Stimulated activated naive CD8-positive, alpha-beta T cell treated with anti-CD3 and anti-CD28 coated beads, Interleukin-15, Interleukin-2, amounts not matched to agents 100 U/mL and 50 U/mL, for 24 hours (primary cell): ENCODE measurements at places on chromosomes 5 and 9.

- DNase-seq = no peak
These were observed 297.7 kb downstream of the DEPDC1B start for GRCh38 chr5:60402161-60402785.

GRCh38 chr5:22539762-22540161 lies 313.4 kb downstream of the CDH12 start:
- DNase-seq = no peak

DNA sequence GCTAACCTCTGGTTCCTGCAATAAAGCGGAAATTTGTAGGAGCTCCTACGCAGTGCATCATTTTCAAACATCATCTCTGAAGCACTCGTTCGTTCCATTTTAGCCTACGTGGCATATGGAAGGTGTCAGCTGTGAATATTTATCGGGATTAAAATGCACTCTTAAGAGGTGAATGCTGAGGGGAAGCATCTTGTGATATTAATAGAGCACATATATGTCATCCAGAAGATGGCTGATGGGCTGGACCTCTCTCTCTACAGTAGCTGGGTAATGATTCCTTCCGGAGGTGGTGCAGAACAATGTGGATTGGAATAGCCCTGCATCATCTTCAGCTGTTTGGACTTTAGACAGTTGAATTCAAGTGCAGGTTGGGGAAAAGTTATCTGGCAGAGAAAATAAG lies 478.7 kb downstream of the DMAC1 start:
- DNase-seq = no peak

GRCh38 chr9:124239249-124240073 lies 18.3 kb upstream of the NEK6 start:
- DNase-seq = peak; percentile 64

DNA sequence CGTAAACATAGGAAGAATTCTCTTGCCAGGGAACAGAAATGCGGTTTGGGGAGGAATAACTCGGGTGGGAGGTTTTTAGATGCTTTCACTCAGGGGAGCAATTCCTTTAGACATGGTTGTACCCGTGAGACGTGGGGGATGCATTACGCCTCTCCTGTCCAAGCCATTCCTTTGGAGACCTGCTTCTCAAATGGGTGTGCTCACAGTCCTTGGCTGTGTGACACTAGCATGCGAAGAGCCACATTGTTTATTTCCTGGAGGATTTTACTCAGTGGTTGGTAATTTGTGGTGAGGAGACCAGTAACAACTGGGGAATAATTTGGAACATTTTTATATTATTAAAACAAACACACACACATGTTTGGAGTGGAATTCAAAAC lies 18.5 kb downstream of the COL15A1 start:
- no peak for DNase-seq

GRCh38 chr5:102542057-102542456 lies 43.3 kb upstream of the SLCO6A1 start:
- no peak for DNase-seq

DNA sequence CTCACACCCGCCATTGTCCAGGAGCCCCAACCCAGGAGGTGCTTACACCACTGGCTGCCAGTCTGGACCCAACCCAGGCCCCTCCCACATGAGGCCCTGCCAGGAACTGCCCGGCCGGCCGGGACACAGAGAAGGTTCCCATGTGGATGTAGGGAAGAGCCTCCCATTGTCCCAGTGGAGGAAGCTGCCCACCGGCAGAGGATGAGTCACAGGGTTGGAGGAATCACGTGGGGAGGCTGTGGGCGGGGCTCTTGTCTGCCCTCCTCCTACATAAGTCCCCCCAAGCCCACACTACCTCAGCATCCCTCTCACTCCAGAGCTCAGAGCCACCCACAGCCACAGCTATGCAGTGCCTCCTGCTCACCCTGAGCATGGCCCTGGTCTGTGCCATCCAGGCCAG lies 26.1 kb downstream of the PAEP start:
- DNase-seq = no peak

DNA sequence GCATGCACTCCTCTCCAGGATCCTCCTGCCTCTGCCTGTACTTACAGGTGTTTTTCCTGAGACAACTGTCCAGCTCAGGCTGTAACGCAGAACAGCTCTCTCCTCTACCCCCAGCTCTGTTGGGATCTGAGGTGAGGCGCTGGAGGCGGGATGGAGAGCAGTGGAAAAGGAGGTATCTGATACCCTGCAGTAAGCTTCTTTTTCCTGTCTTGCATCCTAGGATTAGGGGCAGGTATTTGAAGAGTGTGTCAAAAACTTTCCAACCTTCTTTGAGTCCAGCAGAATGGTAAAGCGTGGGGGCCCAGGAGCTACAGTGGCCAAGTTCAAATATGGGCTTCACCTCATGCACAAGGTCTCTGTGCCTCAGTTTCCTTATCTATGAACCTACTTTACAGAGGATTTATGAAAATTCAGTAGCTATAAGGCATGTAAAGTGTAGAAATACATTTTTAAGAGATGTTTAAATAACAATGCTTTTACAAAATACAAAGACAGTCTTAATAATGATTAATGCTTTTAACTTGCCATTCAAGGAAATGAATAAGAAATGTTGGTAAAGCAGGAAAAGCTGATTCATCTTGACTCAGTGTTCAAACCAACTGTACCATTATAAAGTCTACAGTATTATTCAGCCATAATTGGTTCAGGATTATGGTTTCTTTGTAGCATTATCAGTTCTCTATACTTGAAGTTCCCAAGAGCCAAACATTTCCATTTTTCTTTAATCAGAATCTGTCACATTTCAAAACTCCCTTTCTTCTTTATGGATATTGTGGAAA lies 26.1 kb downstream of the MAP1B start:
- DNase-seq = no peak

DNA sequence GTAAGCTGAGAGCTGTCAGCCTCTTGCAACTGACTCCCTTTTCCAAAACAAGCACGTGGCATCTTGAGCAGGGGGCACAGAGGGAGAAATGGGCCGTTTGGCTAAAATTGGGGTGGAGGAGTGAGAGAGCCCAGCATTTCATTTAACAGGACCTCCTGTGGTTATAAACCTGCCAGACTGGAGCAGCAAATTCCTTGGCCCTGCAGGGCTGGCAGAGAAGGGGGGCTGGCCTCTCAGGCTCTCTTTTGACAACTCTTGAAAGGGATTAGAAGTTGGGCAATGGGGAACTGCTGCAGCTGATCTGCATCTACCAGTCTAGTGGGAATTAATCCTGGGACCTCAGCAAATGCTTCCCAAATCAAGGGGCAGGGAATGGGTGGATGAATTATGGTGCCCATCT lies 7.2 kb upstream of the POU4F3 start:
- no peak for DNase-seq

- no peak for DNase-seq
These were observed 2117.6 kb downstream of the MAT2B start for GRCh38 chr5:165622864-165623536.

DNA sequence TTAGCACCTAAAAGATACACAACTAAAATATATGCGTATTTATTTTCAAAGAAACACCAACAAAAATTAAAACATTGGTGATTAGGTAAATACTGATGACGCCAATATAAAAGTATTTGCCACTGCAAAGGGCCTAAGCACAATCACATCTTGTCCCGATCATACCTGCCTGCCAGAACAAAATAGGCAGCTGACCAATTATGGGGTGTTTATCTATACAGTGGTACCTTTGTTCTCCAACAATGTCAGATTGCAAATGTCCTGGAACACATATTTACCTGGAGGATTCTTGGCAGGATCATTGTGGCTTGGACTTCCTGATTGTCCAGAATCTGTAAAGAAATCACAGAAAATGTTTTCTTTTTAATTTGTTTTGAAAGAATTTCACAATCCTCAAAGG lies 134.5 kb downstream of the NFIB start:
- DNase-seq = no peak

- no peak for DNase-seq
These were observed 156.6 kb upstream of the DMRT1 start for GRCh38 chr9:684941-685340.

GRCh38 chr9:112831281-112831851 lies 59.3 kb downstream of the SLC46A2 start:
- no peak for DNase-seq

- DNase-seq = no peak
These were observed 74.5 kb upstream of the MAP1B start for GRCh38 chr5:72032788-72033187.

DNA sequence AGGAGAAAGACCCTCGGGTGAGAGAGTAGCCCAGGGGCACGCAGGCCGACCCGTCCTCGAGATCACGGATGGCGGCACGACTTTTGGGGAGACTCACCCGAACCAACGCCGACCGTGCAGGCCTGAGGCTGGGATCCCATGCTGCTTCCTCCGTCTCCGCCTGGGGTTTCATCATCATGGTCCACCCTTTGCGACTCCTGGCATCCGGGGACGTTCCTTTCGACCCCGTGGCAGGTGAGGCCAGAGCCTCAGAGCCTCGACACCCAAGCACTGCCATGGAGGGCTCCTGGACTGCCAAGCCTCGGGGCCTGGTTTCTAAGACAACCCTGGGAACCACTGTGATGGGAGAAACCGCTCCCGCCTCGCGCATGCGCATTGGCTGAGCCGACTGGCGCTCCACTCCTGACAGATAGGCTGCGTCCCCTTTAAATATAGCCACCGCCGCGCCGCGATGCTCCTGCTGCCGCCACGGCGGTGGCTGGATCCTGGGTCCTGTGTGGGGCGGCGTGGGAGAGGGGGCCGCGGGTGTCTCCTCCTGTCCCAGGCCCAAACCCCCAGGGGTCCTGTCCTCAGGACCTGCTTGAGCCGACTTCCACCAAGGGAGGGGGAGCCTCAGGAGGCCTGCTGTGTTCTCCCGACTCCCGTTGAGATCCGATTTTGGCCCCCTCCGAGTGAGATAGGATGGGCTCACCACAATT lies 481.6 kb downstream of the SPATA31A7 start:
- DNase-seq = no peak

- no peak for DNase-seq
These were observed 231.9 kb downstream of the MAST4 start for GRCh38 chr5:66828046-66828547.

DNA sequence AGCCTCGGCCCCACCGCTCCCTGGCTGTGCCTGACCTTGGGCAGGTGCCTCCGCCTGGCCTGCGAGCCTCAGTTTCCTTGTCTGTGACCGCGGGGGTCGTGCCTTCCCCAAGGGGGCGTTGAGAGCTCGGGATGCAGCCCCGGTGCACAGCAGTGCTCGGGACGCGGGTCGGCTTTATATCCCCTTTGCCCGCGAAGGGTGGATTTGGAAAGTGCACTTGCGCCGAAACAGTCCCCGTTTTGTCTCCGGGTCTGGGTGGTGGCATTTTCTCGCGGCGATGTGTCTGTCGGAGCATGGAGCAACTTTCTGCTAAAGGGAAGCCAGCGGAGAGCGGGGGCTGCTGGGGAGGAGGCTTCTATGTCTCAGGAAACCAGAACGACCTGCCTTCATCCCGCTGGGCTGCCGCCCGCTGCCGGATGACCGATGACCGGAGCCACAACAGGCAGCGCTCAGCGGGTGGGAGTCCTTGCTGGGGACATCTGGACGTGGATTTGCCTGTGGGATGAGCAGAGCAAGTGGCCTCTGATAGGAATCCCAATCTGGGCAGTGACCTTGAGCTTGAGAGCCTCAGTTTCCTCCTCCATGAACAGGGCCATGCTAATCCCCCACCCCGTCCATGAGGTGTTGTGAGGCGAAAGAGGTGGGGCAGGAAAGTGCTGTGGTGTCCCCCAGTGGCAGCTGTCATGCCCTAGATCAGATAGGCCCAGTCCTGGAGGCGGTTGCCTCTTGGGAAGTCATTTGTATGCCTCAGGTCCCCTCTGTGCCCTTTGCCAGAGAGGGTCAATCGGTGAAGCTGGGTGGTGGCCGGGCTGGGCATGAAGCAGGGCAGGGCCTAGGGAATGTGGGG lies 651 bp downstream of the HRH2 start:
- peak; percentile 57 for DNase-seq

- peak; percentile 56 for DNase-seq
These were observed 61.3 kb upstream of the MEGF10 start for GRCh38 chr5:127229185-127229889.

GRCh38 chr5:133753856-133754255 lies 141.5 kb upstream of the FSTL4 start:
- DNase-seq = no peak

- no peak for DNase-seq
These were observed 220.0 kb downstream of the ESM1 start for GRCh38 chr5:54765165-54766028.

GRCh38 chr9:38017149-38017884 lies 51.7 kb downstream of the SHB start:
- no peak for DNase-seq

- peak; percentile 86 for DNase-seq
These were observed 3.0 kb downstream of the N4BP3 start for GRCh38 chr5:178116143-178116885.

- peak; percentile 52 for DNase-seq
These were observed 518 bp downstream of the UBE2B start for GRCh38 chr5:134371834-134372340.

DNA sequence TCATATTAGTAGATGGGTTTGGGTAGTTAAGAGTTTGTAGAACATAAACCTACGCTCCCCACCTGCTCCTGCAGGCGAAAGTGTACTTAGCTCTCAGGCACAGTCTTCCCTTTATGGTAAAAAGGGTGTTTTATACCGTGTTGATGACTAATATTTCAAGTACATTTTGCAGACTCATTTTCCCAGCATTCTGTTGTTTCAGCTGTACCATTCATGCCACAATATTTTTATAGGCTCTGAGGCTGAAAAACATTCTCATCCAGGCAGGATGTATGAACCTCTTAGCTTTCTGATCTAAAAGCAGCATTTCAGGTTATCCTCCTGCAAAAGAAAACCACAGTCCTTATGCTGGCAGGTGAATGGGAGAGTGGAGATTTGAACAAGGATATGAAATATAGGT lies 231.4 kb downstream of the NR2F1-AS1 start:
- no peak for DNase-seq

GRCh38 chr5:61394078-61394704 lies 62.1 kb downstream of the ZSWIM6 start:
- no peak for DNase-seq

- DNase-seq = no peak
These were observed 23.1 kb upstream of the ACOT12 start for GRCh38 chr5:81417052-81417451.

DNA sequence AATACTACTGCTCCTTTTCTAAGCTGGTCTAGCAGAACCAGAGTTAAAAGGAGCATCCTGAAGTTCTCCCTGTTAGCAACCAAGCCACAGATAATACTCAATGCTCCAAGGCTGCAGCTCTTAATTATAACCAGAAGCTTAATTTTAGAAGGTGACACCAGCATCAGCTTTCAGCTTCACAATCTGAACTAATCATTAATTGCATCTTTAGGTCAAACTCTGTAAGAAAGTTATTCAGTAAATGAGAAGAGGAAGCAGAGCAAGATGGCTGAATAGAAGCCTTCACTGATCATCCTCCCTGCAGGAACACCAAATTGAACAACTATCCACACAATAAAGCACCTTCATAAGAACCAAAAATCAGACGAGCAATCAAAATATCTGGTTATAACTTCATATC lies 38.5 kb downstream of the APBA1 start:
- DNase-seq = no peak

DNA sequence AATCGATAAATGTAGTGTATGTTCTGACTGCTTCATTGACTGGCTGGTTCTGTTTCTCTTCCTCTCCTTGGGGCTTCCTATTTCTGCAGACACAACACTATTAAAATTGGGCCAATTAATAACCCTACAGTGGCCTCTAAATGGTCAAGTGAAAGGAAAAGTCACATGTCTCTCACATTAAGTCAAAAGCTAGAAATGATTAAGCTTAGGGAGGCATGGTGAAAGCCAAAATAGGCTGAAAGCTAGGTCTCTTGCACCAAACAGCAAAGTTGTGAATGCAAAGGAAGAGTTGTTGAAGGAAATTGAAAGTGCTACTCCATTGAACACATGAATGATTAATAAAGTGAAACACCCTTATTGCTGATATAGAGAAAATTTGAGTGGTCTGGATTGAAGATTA lies 58.2 kb downstream of the CCNH start:
- DNase-seq = no peak

- DNase-seq = no peak
These were observed 4.4 kb upstream of the NDUFB6 start for GRCh38 chr9:32577316-32577715.
